WTC11 (cell line): ENCODE measurements at places on chromosomes 3 and 15. TPM values are rescaled to one million over a fixed set of nuclear protein-coding genes. Genes with fewer than 3 reads are reported as not detected.

STRIT1 gene
- total RNA-seq: 0.33 TPM in 1 of 3 replicates, not detected in the others

CHRD gene
- total RNA-seq: 1.3 to 2.7 TPM (median 1.8 TPM) in 3 replicates

PCSK6 gene
- total RNA-seq: 2.9 to 3.8 TPM (median 3.8 TPM) in 3 replicates

DNA sequence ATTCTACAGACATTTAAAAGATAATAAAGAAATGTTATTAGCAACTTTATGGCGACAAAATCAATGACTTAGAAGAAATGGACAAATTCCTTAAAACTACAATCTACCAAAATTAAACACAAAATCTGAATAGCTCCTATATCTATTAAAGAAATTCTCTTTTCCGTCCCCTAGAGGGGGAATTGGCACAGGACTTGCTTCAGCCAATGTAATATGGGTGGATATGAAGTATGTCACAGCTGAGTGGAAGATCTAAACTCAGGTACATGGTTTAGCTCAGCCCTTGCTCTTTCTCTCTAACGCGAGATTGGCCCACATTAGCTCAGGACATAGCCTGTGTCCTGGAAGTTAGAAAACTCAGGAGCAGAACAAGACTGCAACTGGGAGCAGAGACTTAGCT, 79.3 kb downstream of the DNAH12 start:
- no peaks in the 10 kb centered on the region for H3K4me1 ChIP-seq
- H3K27ac ChIP-seq: no peak overlapping the region
- no peak for DNase-seq
- H3K4me3 ChIP-seq: no peak overlapping the region
- no peaks in the 10 kb centered on the region for H3K36me3 ChIP-seq

- H3K4me1 ChIP-seq: no peaks in the 10 kb centered on the region
- no peak overlapping the region for H3K4me3 ChIP-seq
- H3K27me3 ChIP-seq: no peaks in the 10 kb centered on the region
- H3K36me3 ChIP-seq: peaks cover 29% of the 10 kb centered on the region
- H3K27ac ChIP-seq: no peak overlapping the region
These were observed 100.8 kb downstream of the NEO1 start for GRCh38 chr15:73153024-73153423.

DNA sequence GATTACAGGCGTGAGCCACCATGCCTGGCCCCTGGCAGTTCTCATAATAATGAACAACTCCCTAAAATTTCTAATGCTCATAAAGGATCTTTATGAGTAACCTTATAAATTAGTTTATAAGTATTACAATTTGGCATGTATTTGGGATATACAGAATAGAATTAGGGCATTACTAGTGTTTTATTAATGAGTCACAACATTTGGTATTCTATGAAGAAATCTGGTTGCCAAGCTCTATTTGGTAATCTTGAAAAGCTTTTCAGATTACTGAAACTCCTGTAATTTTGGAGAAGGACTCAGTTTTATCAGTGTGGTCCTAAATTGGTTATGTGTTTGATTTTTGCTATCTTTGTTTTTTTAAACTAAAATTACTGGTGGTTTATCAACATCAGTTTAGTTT, 45.8 kb downstream of the TM6SF1 start:
- H3K27ac ChIP-seq: no peak overlapping the region
- DNase-seq: no peak
- peaks cover 19% of the 10 kb centered on the region for H3K4me1 ChIP-seq
- H3K36me3 ChIP-seq: peaks cover 48% of the 10 kb centered on the region
- no peaks in the 10 kb centered on the region for H3K27me3 ChIP-seq

- no peak overlapping the region for H3K4me3 ChIP-seq
- no peak overlapping the region for H3K27ac ChIP-seq
- DNase-seq: no peak
- H3K4me1 ChIP-seq: peaks cover 21% of the 10 kb centered on the region
- no peaks in the 10 kb centered on the region for H3K36me3 ChIP-seq
These were observed 79.3 kb upstream of the SNRPA1 start for GRCh38 chr15:101374326-101374725.
